Gastroesophageal sphincter (tissue), 4 donors: ENCODE measurements at places on chromosomes 3 and 15.

GRCh38 chr15:73716417-73716816 lies 32.2 kb downstream of the CD276 start:
- no peak for ATAC-seq

DNA sequence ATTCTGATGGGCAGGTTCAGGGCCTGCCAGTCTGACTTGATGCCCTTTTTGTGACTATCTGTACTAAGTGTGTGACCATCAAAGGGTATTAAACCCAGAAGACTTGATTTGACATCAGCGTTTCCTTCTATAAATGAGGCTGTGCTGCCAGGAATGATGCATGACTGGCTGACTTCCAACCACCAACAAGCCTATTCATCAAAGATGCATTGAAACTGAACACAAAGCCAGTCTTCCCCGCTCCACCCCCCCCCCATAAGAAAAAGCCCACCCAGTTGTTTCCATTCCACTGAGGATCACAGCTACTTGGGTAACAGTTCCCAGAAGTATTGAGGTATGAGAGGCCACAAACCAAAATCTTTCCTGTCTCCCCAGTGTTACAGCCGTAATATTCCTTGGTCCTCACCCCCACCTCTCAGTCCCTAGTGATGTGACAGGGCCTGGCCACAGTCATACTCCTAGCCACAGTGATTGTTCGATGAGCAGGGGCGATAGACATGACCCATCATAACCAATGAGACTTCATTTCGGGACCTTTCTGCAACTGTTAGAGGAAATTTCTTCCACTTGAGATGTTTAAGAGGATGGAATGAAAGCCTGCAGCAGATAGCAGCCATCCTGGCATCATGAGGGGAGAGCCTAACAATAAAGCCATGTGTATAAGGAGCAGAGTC lies 22.6 kb downstream of the SH3BP5 start:
- ATAC-seq: no peak

- no peak for ATAC-seq
These were observed 45.7 kb upstream of the NLGN1 start for GRCh38 chr3:173351886-173352285.

- ATAC-seq: no peak
These were observed 32.5 kb upstream of the TBL1XR1 start for GRCh38 chr3:177229791-177230190.

GRCh38 chr15:83914906-83915305 lies 261.0 kb downstream of the ADAMTSL3 start:
- no peak for ATAC-seq
